ENCODE measurements at places on chromosomes 7 and 10.

- DNase-seq = no peak
Measured at GRCh38 chr10:93851169-93851568, 42.6 kb upstream of the SLC35G1 start.

- no peak for DNase-seq
Measured at GRCh38 chr10:101229266-101230182, at the start of gene LBX1. LBX1 (minus strand) TSS chr10:101229463; CDS start chr10:101228815, 648 bp downstream.

DNA sequence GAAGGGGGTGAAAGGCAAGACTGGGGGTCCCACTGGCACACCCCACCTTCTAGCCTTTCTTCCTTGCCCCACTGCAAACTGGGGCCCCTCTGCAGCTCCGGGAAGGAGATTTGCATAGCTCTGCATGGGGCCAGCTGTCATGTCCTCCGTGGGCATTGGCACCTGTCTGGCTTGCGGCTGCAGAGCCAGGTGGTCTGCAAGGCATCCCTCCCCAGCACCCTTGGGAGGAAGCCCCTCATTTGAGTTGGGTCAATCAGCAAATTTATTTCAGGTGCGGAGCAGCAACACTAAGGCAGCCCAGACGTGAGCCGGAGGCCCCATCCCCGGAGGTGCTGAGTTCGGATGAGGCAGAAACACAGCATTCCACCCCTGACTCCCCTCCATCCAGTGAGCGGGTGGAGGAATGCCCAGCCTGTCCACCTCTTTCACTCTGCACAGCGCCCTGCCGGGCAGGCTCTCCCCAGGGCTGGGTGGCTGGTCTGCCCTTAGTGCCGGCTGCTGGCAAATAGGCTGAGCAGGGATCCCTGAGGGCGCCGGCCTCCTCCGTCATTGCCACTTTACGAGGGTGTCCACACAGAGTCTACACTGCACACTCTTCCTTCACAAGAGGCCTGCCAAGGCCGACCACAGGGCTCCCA is 143.2 kb downstream of the TCERG1L start:
- no peak for DNase-seq

- no peak for DNase-seq
Measured at GRCh38 chr10:88500656-88501055, 82.5 kb downstream of the RNLS start.

DNA sequence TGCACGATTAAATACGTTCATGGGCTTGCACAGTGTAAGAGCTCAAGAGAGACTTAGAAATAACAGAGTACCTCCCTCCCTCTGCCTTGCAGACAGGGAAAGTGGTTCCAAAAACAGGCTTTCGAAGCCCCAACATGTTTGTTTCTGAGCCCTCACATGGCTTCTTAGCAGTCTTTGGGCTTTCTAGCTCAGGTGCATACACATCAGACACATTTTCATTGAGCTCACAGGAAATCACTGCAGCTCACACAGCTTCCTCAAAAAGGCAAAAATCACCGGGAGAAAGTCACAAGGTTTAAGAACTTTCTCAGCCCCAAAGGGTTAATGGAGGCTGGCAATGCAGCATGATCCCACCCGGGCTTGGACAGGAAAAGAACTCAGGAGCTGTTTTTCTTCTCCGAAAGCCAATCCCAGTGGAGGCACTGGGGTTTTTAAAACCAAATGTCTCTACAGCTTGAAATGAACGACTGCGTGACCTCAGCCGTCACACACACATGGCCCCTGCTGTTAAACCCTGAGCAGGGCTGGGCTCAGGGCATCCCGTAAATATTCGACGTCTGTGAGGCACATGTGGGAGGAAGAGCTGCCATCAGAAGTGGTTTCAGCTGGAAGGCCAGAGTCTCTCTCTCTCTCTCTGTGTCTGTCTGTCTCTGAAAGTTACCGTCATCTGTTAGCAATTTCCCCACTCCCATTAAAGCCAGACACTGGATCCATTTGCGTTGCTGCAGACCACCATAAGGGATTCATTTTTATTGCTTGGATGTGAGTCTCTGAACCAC is 69.7 kb downstream of the CALML3 start:
- no peak for DNase-seq

- peak; percentile 35 for DNase-seq
Measured at GRCh38 chr7:24572393-24572996, 757 bp upstream of the PALS2 start.

- DNase-seq = no peak
Measured at GRCh38 chr10:99560277-99561126, 27.8 kb downstream of the NKX2-3 start.

- DNase-seq = no peak
Measured at GRCh38 chr10:110694263-110694662, 50.1 kb downstream of the RBM20 start.

GRCh38 chr10:137031-137430 is 1.8 kb downstream of the ZMYND11 start:
- DNase-seq = peak; percentile 35

GRCh38 chr10:114665873-114666272 is 7.8 kb upstream of the ABLIM1 start:
- no peak for DNase-seq

DNA sequence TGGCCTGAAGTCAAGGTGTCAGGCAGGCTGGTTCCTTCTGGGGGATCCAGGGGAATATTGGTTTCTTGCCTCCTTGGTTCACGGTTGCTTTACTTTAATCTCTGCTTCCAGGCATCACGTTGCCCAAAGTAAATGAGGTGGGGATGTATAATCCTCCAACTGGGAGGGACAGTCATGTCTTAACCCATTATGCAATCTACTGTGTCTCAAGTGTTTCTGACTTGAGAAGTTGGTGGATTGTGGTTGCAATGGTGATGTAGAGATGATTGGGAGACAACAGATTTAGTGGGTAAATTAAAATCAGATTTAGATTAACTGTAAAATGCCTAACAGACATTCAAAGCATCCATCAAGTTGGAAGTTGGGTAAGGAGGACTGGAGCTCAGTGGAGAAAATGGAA is 32.7 kb downstream of the TBXAS1 start:
- no peak for DNase-seq

DNA sequence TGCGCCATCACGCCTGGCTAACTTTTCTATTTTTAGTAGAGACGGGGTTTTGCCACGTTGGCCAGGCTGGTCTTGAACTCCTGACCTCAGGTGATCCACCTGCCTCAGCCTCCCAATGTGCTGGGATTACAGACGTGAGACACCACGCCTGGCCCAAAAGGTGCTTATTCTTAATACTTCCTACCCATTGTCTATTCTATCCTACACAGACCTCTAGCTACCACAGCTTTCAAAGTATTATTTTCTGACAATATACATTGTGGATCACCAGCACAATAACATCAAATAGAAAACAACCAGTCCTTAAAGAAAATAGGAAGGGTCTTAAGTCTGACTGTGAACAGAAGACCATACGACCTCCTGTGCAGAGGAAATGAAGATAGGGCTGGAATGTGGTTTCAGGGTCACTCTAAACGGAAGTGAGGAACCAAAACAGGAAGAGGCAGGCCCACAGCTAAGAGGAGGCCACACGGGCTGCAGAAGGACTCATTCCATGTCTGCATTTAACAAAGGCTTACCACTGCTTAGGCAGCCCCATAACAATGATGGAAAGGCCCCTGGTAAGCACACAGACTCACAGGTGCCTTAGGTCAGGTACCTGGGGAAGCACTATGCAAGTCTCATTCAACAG is 115.2 kb downstream of the ZFAND4 start:
- DNase-seq = no peak

GRCh38 chr10:4670737-4671136 is 155.3 kb upstream of the AKR1E2 start:
- no peak for DNase-seq

DNA sequence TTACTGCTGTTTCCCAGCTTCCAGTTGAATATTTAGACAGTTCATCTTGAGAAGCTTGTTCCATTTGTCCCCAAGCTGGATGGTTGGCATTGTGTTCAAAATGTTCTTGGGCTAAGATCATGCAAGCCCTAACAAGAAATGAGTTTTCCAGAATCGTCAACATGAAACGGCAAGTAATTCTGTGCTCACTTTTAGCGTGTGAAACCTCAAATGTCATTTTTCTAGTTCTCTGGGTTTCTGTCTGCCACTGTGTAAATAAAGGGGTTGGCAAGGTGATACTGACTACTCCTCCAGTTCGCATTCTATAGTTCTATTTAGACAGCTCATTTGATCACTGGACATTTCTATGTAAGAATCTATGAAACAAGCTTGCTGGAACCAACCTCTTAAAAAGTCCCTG is 194.0 kb downstream of the AHR start:
- no peak for DNase-seq

- DNase-seq = no peak
Measured at GRCh38 chr7:12594122-12594897, 23.8 kb downstream of the SCIN start.

GRCh38 chr7:1385809-1386622 is 73.3 kb downstream of the MICALL2 start:
- DNase-seq = no peak

- DNase-seq = no peak
Measured at GRCh38 chr10:124168581-124168980, 75.2 kb upstream of the CHST15 start.

DNA sequence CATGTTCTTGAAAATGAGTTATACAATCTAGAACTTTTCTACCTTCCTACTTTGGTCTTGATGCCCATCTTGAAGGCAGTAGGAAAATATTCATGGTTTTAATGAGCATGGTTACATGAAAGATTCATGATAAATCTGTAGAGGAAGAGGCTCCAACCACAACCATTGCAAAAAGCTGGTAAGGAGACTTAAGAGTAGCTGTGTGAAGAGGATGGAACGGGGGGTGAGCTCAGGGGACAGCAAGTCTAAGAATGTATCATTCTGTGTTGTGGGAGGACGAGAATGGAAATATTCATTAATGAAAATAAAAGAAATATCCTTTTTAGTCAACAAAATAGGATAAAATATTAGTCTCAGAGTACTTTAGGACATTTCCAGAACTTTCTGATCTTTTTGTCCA is 81.1 kb downstream of the BMPER start:
- no peak for DNase-seq

DNA sequence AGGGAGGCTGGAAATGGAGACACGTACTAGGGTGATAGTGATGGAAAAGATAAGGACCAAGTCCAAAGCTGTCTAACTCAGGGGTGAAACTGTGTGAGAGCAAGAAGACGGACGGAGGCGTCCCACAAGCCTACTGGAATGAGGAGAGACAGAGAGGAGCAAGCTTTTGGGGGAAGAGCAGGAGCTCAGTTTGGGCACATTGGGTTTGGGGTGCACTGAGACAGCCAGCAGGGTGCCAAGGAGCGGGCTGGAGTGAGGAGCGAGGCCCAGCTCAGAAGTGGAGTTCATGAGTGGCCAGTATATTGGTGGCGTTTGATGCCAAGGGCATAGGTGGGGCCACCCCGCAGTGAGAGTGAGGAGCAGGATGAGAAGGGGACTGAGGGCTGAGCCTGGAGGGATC is 22.6 kb downstream of the GHRHR start:
- DNase-seq = no peak

DNA sequence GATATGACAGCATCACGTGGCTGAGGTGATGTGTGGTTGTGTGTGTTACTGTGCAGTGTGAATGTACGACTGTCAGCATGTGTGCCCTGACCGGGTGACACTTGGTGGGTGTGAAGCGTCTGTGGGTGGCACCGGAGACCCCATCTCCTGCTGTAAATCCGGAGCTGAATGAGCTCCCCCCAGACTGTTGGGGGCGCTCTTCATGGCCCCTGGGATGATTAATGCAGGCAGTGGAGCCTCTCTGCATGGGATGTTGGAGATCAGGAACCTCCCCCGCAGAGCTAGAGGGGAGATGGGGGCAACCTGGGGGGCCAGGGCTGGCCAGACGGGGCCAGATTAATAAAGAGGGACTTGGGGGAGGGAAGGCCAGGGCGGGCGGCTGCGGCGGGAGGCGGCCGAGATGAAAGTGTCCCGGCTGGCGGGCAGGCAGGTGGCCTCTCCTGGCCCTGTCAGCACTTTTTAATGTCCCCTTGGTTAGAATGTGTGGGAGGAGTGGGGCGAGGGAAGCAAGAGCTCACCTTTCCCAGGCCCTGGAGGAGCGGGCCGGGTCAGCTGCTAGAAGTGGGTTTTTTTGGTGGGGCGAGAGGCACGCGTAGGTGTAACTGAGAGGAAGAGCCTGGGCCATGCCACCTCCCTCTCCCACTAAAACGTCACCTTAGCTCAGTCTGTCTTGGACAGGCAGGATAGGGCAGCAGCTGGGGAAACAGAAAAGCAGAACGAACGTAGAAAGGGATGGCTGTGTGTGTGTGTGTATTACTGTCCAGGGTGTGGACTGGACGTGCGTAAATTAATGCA is 34.1 kb downstream of the HIF1AN start:
- DNase-seq = no peak

DNA sequence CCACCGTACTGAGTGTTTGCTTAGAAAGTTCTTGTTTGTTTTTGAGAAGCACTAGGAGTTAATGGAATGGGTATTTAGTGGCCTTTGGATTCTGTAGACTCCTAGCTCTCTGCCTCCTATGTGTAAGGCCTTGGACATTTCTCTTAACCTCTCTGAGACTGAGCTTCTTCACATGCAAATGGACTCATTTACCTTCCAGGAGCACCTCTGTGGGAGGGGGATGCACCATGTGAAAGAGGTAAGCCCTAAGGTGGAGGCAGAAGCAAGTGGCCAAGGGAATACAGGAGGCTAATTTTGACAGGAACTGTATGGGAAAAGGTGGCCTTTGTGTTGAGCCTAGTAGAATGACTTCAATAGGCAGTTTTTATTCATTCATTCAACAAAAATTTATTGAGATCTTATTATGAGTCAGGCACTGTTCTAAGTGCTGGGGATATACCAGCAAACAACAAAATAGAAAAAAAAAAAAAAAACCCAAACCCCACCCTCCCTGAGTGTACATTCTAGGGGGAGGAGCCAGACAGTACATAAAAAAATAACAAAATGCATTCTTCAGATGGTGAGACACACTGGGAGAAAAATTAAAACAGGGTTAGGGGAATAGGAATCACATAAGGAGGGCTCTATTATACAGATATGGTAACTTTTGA is 9.2 kb upstream of the EPHA1 start:
- DNase-seq = no peak

- no peak for DNase-seq
Measured at GRCh38 chr10:88332503-88333247, 250.4 kb downstream of the RNLS start.

- peak; percentile 91 for DNase-seq
Measured at GRCh38 chr10:30433730-30434272, at the start of gene MAP3K8. MAP3K8 (plus strand) TSS chr10:30434184; CDS start chr10:30438939, 4,755 bp downstream.

GRCh38 chr7:107631588-107632491 is 28.8 kb upstream of the SLC26A4 start:
- DNase-seq = no peak

- no peak for DNase-seq
Measured at GRCh38 chr7:83325083-83325482, 162.4 kb upstream of the PCLO start.
